ENCODE measurements at places on chromosomes 13 and 19.

- DNase-seq: peak; percentile 83
These were observed 7.8 kb downstream of the DOT1L start for GRCh38 chr19:2171349-2172145.

GRCh38 chr13:75135325-75135825 lies 346.6 kb downstream of the TBC1D4 start:
- DNase-seq: no peak

DNA sequence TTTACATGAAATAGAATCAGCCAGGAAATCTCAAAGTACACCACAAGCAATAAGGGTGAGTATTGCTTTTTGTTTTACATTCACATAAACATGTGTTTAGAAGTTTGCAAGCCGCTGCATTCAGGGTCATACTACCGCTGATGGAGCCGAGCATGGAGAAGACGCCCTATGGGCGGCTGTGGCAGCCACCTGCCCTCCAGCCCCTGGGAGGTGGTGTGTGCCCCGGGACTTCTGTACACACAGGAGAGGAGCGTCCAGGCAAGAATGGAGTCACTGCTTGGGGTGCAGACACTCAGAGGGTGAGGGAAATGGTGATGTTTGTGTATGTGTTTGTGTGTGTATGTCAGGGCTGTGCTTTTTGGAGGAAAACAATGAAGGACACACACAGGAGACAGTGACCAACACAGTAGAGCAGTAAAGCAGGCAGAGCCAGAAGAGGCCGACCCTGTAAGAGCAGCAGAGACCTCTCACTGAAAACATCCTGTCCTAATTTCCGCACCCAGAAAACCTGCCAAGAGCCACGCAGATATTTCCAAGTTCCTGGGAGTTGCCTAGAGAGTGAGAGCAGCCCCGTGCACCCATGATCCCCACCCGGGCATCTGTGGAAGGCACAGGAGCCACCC lies 108.1 kb upstream of the GJB6 start:
- DNase-seq: no peak

GRCh38 chr13:66994097-66994496 lies 236.0 kb downstream of the PCDH9 start:
- peak; percentile 95 for DNase-seq

- DNase-seq: no peak
These were observed 67.1 kb upstream of the ATP12A start for GRCh38 chr13:24613128-24613527.

- DNase-seq: no peak
These were observed 15.6 kb upstream of the ZNF730 start for GRCh38 chr19:23101241-23101640.

DNA sequence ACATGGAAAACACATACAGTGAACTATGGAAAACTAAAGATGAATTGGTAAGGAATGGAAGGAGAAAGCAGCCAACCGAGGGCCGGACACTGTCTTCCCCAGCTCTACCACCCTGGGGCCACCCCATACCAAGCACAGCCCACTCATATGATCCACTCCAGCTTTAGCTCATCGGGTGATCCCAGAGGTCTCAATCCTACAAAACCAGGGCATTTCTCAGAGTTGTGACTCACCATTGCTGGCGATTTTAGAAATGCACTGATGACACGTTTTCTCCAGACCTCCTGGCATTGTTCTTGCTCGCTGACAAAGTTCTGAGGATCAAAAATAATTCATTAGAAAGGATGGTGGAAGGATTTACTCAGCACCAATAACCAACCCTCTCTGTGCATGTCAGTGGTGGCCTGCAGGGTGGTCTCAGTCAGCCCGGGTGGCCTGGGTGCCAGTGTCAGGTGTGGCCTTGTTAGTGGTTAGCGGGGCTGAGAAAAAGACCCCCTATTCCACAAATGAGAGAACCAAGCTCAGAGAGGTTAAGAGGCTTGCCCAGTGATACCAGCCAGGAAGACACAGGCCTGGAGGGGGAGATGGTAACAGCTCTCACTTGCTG lies 6.6 kb downstream of the TMEM272 start:
- DNase-seq: no peak

GRCh38 chr13:75579529-75579928 lies 29.9 kb downstream of the UCHL3 start:
- DNase-seq: no peak

All from endodermal cell (in vitro differentiated cells).